ENCODE measurements at places on chromosomes 6 and 20.

GRCh38 chr6:150291968-150292710 is 76.7 kb upstream of the IYD start:
- no peak for DNase-seq

- DNase-seq = no peak
Measured at GRCh38 chr20:45959956-45960630, 11.9 kb downstream of the ZNF335 start.

DNA sequence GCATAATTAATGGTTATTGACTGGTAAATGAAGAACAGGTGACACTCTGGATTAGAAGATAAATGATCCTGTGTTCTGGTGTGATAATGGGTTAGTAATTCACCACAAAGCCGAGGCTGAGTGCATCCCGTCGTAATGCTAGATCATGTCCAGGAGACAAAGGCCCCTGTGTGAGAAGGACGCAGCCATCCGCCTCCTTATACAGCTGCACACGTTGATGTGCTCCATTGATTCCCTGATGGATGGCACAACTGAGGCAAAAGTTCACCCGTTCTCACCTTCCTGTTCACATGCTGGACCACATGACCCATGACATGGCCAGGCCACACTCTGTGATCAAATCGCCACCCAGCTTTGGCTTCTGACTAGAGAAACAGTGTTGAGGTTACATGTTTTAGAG is 136.1 kb downstream of the FOXC1 start:
- DNase-seq = no peak

- DNase-seq = peak; percentile 64
Measured at GRCh38 chr20:10603971-10604864, 69.6 kb downstream of the JAG1 start.

DNA sequence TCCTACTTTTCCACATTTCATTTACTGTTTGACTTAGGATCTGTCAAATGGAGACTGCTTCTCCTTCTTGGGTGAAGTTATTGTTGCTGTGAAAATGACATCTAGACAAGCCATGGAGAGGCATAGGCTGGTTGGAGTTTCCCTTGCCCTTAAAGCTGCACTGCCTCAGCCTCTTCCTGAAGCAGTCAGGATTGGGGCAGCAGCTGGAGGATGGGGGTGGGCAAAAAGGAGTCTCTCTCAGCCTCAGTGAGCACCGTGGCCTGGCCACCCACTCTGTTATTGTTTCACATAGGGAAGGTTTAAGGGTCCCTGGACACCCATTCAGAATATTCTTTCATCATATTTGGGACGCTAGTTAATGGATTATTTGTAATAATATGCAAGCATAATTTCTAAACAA is 7.7 kb upstream of the ZBTB24 start:
- peak; percentile 14 for DNase-seq

GRCh38 chr6:56348578-56348977 is 101.2 kb upstream of the COL21A1 start:
- no peak for DNase-seq

DNA sequence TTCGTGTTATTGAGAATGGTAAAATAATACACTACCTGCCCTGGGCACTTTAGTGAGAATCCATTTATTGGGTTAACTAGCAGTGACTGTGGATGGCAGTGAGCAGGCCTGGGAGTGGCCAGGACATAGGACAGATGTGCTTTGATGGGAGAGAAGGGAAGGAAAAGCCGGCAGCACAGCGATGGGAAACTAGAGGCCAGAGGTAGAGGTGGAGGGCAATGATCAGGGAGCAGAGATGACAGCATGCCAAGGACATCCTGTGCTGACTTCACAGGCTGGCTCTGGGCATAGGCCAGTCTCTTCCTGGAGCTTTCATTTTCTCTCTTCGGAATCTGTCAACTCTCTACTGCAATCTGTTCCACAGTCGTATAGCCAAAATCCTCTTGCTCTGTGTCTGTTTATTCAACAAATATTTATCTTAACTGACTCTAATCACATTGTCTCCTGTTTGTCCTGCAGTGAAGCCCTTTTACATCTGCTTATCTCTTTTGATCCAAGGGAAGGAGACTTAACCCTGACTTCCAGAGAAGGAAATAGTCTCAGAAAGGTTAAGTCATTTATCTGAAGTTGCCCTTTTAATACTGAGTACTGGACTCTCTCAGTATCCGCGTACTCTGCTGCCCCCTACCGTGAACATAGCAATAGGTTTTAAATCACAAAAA is 18.4 kb upstream of the MMP24 start:
- peak; percentile 79 for DNase-seq

DNA sequence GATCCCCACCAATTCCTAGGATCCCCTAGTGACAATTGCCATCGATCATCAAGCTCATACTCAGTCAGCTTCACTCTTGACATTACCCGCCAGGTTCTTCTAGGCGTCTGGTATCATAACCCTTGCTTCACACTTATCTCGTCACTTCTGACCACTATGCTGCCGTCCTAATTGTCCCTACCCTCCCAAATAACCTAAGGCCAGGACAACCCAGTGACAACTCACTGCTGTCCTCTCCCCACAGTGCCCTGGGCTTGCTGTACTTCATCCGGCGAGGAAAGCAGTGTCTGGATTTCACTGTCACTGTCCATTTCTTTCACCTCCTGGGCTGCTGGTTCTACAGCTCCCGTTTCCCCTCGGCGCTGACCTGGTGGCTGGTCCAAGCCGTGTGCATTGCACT is 3.7 kb downstream of the SYS1 start:
- DNase-seq = no peak

GRCh38 chr6:12403201-12403826 is 113.2 kb downstream of the EDN1 start:
- peak; percentile 67 for DNase-seq

DNA sequence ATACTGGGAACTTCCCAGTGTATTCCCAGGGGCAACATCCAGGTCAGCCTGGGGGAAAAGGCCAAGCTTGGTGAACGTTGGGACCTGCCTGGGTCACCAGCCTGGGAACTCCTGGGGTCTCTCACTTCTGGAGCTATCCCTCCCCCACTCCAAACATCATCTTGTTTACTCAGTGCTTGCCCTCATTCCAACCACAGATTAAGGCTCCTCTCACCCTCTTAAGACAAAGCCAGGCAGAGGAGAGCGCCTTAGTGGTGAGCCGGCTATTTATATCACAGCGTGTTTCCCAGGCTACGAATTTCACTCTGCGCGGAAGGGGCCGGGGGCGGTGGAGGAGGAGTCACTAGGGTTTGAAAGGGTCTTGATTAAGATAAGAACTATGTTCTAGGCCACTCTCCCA is 12.1 kb downstream of the PRPH2 start:
- DNase-seq = peak; percentile 69

- peak; percentile 36 for DNase-seq
Measured at GRCh38 chr20:24648481-24648880, 179.1 kb downstream of the SYNDIG1 start.
